NAMALWA (cell line): ENCODE measurements at places on chromosomes 7 and 10.

DNA sequence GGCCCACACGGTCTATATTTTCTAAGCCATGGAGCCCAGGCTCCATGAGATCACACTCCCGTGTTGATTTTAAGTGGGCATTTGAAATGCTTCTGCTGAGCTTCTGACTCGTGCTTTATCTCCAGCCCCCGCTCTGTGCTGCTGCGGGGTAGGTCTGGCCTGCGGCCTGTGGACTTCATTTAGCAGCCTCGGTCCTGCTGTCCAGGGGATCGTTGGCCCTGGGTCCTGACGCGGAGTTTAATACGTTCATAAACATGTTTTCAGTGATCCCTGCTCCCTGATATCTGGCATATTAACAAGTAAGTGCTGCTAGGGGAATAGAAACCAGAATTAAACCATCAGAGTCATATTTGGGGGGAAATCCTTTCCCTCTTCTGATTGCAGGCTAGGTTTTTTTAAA, 540.3 kb upstream of the MGMT start:
- DNase-seq = no peak

DNA sequence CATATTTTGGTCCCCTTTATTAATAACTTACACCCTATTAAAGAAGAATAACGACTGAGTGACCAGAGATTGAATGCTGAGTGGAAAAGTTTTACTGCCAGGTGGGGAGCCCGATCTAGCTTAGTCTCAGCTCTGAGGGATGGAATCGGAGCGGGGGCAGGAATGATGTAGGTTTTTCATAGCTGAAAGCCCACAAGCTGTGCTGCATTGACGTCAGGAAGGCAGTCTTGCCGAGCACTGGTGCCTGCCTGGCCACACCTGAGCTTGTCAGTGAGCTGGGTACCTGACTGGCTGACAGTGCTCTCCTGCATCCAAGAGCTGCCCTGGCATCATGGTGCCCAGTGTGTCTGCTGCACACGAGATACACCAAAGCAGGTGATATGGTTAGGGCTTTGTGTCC, 34.8 kb downstream of the GRK5 start:
- DNase-seq = no peak

- DNase-seq = no peak
Observed at GRCh38 chr10:127441350-127442219, 107.5 kb upstream of the NPS start.

DNA sequence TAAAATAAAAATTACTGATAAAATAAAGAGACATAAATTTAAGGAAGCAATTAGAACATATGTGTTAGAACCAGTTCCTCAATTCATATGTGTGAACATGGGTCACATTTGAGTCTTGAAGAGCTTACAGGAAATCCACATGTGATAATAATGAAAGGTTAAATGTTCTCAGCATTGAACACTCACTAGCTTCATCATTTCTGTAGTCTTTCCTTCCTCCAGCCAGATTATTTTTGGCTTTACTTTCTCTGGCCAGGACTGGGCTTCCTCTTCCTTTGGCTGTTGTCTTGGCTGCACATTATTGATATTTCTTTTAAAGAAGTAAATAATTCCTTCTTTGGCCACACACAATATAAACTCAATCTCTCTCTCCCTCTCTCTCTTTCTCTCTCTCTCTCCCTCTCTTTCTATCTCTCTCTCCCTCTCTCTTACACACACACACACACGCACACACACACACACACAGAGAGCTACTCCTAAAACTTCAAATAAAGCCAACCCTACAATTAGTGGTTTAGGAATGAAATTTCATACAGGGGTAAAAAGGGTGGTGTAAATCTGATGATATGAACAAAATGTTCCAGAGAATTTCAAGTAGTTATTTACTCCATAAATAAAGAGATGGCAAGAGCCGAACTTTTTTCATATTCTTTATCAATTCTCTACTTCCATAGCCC, 171.2 kb downstream of the REEP3 start:
- no peak for DNase-seq

- no peak for DNase-seq
Observed at GRCh38 chr7:133053321-133053891, 28.5 kb downstream of the CHCHD3 start.

- no peak for DNase-seq
Observed at GRCh38 chr10:17348501-17349349, 105.7 kb downstream of the ST8SIA6 start.

DNA sequence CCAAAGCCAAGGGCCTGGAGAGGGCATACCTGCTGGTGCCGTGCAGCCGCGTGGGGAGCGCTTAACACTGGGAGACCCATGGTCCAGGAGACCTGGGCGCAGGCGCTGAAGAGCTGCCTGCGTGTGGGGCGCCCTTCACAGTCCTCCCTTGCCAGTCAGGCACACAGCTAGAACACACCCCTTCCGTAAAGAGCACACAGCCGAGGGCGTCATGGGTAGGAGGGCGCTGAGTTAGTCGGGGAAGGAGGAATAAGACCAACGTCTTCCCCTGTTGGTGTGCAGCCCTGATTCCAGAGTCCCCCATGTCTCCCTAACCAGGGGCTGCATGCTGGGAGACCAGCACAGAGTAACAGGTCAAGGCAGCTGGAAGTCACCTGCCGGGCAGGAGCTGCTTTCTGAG, 273.9 kb downstream of the USP6NL start:
- no peak for DNase-seq

- no peak for DNase-seq
Observed at GRCh38 chr10:8174762-8175161, 120.3 kb downstream of the GATA3 start.

DNA sequence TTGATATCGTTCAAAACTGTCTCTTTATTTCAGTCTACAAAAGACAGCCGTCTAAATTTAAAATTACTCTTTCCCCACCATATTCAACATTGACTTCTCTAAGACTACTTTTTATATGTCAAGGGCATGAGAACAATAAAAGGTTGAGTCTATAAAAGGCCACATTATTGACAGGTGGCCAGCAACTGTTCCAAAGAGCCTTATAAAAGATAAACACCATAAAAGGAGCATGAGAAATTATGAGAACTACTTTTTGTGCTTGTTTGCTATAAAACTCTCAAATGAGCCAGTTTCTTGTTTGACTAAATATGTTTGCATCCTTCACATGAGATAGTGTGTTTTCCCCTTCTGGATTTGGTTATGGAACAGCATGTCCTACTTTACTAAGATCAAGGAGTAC, 189.2 kb downstream of the THSD7A start:
- no peak for DNase-seq

- DNase-seq = peak; percentile 46
Observed at GRCh38 chr7:30511973-30512662, 7.5 kb upstream of the GGCT start.

- DNase-seq = no peak
Observed at GRCh38 chr7:109131141-109131540, 561.5 kb downstream of the DNAJB9 start.

GRCh38 chr7:37756797-37757551, 73.4 kb downstream of the GPR141 start:
- DNase-seq = no peak

GRCh38 chr10:78292250-78292981, 258.8 kb downstream of the RPS24 start:
- DNase-seq = no peak

DNA sequence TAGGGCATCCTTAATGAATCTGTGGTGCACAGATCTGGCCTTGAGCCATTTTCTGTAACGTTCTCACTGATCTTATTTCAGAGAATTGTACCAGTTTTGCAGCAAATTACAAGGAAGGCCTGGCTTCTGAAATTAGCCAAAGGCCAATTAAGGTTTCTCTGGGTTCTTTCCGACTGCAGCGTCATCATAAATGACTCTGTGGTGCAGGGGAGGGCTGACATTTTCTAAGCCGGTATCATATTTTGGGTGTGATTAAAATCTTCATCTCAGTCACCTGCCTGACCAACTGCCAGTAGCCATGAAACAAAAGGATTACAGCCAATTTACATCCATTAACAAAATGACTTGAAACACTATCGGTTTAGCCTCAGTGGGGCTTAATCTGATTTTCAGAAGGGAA, 363.7 kb downstream of the ADRA2A start:
- DNase-seq = no peak

GRCh38 chr7:157399086-157399687, 62.4 kb downstream of the DNAJB6 start:
- no peak for DNase-seq

GRCh38 chr10:132618158-132618919, 80.8 kb downstream of the INPP5A start:
- DNase-seq = no peak

- DNase-seq = no peak
Observed at GRCh38 chr7:112162784-112163506, 43.3 kb downstream of the DOCK4 start.

DNA sequence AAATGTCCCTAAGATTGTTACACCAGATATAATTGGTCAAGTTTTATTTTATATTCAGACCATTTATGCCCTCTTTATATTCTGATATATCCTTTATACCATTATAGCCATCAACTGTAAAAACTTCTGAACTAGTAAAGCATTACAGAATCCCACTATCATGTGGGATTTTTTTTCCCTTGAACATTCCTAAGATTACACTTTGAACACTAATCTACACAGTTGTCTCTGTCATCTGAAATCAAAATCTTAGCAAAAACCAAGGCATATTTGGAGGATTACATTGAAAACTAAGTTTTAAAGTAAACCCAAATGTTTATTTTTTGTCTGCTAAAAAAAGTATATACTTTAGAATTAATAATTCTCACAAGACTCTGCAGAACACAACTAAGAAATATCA, 116.2 kb upstream of the GPR22 start:
- DNase-seq = no peak

- DNase-seq = no peak
Observed at GRCh38 chr10:27391325-27391724, 112.8 kb upstream of the RAB18 start.

DNA sequence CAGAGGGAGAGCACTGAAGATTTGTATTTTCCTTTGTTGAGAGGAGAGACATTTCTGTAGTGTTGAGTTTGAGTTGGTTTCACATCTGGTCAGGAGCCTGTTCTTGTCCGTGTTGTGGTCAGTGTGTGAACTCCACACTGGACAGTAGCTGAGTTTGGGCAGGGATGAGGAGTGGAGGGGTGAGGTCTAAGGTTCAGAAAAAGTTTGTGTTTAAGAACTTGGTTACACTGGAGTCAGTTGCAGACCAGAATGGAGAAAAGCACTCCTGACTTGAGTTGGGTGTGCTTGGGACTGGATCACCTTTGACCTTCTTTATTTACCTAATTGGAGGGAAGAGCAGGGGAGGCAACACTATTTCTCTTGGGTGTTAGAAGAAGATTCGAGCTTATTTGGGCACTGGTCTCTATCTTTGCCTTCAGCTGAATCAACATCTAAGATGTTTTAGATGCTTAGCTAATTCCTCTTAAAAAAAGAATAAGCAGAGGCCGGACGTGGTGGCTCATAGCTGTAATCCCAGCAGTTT, 8.9 kb downstream of the LRMDA start:
- no peak for DNase-seq

DNA sequence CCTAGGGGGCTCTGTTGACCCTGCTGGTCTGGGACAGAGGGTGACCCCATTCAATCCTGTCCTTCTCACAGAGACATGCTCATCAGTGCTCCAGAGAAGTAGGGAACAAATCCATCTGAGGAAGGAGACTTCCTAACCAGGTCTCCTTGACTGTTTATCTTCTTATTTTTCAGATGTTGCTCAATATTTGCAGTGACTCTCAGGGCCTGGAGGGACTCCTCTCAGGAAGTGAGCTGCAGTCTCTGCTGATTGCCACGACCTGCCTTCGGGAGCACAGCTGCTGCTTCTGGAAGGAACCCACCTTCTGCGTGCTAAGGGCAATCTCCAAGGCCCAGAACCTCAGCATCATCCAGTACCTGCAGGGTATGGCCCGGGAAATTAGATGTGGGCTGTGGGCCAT, 41.0 kb downstream of the WDFY4 start:
- DNase-seq = no peak

- DNase-seq = no peak
Observed at GRCh38 chr7:34371922-34372321, 286.1 kb upstream of the NPSR1 start.

GRCh38 chr7:64654796-64655548, 11.0 kb upstream of the ZNF107 start:
- no peak for DNase-seq

DNA sequence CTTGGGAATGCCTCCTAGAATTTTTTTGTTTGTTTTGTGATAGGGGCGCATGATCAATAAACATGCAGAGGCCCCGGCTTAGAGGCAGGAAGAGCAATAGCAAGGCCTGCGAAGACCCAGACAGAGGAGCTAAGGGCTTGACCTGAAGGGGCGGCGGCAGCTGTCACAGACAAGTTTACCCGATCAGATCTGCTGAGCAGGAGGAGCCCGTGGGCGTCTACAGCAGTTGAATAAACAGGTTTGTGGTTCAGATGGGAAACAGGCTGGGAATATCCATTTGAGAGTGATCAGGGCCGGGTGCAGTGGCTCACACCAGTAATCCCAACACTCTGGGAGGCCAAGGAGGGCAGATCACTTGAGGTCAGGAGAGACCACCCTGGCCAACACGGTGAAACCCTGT, 126.0 kb upstream of the CALN1 start:
- no peak for DNase-seq

DNA sequence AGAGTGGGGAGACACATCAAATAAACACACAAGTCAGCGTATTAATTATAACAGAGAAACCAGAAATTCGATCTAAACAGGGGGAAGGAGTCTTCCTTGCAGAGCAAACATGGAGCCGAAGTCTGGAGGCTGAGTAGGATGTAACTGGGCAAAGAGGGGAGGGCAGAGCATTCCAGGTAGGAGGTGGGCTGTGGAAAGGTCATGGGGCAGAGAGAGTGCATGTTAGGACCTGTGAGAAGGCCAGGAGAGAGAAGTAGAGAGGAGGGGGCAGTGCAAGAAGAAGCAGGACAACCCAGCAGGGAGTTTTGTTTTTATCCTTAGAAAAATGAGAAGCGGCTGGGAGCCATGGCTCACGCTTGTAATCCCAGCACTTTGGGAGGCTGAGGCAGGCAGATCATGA, 130.8 kb upstream of the GPR26 start:
- DNase-seq = no peak
